Vagina (tissue), 2 donors: ENCODE measurements at places on chromosomes 4 and X.

- no peak for DNase-seq
Measured at GRCh38 chr4:36010397-36010929, 233.9 kb downstream of the ARAP2 start.

- no peak for DNase-seq
Measured at GRCh38 chr4:123924536-123924935, 527.9 kb downstream of the SPRY1 start.

- no peak for DNase-seq
Measured at GRCh38 chr4:143140696-143141095, 44.0 kb upstream of the USP38 start.

- no peak for DNase-seq
Measured at GRCh38 chr4:2360396-2360730, 58.1 kb downstream of the ZFYVE28 start.

DNA sequence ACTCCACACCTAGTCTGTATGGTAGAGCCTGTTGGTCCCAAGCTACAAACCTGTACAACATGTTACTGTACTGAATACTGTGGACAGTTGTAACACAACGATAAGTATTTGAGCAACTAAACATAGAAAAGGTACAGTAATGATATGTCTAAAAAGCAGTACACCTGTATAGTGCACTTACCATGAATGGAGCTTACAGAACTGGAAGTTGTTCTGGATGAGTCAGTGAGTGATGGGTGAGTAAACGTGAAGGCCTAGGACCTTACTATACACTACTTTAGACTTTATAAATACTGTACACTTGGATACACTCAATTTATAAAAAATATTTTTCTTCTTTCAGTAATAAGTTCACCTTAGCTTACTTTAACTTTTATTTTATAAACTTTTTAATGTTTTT lies 104.0 kb downstream of the TMA16 start:
- no peak for DNase-seq

- DNase-seq: no peak
Measured at GRCh38 chr4:87166296-87166854, 54.0 kb downstream of the KLHL8 start.

DNA sequence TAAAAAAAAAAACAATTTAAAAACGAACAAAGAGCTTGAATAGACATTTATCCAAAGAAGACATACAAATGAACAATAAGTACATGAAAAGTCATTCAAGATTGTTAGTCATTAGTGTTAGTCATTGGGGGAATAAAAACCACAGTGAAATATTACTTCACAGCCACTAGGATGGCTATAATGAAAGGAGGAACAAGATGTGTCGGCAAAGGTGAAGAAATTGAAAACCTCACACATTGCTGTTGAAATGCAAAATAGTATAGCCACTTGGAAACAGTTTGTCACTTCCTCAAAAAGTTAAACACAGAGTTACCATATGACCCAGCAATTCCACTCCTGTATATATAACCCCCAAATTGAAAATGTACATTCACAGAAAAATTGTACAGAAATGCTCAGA lies 45.2 kb upstream of the SLC39A8 start:
- DNase-seq: no peak

DNA sequence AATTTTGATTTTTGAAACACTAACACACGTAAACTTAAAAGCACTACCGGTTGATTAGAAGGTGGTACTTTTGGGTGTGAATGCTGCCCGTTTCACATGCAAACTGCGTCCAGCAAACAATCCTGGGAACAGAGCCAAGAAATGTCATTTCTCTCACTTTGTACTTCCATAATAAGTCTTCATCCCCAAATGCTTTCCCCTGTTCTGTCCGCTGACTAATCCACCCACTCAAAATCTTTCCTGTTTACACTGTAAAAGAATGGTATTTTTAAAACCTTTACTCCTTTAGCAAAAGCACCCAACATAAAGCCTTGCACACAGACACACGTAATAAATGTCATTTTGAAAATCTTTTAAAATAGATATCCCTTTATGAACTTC lies 39.1 kb upstream of the PDLIM5 start:
- no peak for DNase-seq

- no peak for DNase-seq
Measured at GRCh38 chrX:155995321-155995875, 2.1 kb upstream of the IL9R start.

DNA sequence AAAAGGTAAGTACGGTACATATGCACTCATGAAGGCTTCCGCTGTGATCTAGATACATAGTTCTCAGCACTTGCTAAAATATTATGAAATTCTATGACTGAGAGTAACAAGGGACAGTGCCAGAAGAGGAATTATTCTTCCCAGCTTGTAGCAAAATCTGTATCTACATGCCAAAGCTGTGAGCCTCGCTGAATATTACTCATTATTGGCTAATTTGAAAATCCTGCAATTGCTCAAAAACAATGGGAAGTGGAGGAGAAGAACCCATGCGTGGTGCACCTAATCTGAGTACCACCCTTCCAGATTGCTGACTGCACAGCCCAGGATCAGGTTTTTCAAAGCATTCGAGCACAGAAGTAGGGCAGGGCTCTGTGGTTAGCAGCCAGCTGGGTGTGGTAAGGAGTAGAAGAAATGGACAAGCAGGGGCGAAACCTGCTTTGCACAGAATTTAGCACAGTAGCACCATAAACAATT lies 17.4 kb upstream of the PDCL2 start:
- DNase-seq: no peak

DNA sequence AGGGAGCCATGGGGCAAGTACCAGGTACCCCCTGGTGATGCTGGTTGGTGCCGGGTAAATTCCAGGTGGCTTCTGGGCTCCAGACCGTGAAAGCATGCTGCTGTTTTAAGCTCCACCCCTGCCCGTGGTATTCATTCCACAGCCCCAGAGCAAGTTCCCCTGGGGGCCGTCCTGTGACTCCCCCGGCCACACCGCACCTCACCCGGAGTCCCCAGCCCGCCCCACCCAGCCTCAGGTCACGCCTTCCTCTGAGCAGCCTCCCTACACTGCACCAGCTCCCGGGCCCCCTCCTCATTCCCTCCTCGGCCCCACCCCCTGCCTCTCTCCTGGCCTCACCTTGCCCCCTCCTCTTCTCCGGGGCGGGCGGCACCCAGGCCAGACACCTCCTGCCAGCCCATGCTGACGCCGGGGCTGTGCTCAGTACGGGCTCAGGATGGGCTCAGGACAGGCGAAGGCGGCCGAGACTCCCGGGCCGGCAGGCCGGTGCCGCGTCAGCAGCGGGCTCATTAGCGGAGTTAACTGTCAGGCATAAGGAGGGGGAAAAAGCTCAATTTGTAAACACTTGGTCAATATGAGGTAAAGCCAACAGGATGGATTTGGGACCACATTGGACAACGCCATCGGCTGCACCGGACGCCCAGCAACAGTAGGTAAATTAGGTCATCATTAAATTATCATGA lies 127.4 kb downstream of the FAM53A start:
- DNase-seq: no peak

DNA sequence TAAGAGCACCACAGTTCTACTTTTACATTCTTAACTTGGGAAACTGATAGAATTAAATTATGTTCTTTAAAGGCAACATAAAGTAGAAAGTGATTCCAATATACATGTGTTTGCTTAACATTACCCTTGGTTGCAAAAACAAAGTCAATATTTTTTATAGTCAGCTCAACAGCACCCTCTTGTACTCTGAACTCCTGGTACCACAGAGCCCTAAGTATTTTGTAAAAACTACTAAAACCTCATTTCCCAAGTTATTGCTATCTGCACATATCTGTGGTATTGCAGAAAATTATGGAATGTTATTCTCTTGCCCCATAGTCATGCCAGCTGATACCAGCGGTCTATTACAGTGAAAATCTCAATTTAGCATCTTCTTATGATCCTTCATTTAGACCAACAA lies 2.9 kb downstream of the KIF4A start:
- DNase-seq: no peak

- DNase-seq: no peak
Measured at GRCh38 chr4:2186133-2186864, 55.6 kb downstream of the HAUS3 start.

- DNase-seq: no peak
Measured at GRCh38 chr4:39718366-39719323, 20.7 kb downstream of the UBE2K start.

DNA sequence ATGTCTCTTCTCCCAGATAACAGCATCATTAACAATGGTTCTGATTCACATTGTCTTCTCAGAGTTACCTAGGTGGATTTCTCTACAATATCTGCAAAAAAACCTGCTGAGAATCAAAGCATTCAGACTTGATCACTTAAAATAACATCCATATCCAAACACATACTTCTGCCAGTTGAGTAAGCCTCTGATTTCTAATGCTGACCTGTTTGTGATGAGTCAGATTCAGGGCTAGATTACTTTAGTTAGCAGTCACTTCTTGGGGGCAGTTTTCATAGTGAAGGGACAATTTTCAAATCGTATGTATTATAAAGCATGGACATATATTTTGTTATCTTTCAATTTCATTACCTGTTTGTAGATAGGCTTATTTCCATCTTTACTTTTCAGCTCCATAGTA lies 35.5 kb downstream of the CCNI start:
- no peak for DNase-seq

GRCh38 chrX:4850312-4850711 lies 1136.9 kb upstream of the PRKX start:
- DNase-seq: no peak

- no peak for DNase-seq
Measured at GRCh38 chr4:82792912-82793649, 5.5 kb downstream of the SCD5 start.

DNA sequence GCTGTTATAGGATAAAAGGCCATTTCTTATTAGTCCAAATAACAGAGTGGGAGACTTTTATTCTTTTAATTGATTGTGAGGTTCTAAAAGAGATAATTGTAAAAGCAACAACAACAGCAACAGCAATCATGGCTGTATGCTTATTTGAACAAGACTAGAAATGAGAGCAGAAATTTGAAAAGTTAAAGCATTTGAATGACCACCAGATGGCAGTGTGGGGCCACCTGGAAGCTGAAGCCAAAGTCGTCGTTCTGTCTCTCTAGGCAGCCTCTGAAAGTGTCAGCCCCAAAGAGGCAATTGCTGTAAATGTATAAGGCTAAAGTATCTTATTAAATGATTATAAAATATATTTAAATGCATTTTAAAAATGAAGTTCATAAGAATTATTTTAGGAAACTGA lies 42.2 kb downstream of the SH2D1A start:
- no peak for DNase-seq

- DNase-seq: no peak
Measured at GRCh38 chrX:84611843-84612636, 109.8 kb upstream of the HDX start.

DNA sequence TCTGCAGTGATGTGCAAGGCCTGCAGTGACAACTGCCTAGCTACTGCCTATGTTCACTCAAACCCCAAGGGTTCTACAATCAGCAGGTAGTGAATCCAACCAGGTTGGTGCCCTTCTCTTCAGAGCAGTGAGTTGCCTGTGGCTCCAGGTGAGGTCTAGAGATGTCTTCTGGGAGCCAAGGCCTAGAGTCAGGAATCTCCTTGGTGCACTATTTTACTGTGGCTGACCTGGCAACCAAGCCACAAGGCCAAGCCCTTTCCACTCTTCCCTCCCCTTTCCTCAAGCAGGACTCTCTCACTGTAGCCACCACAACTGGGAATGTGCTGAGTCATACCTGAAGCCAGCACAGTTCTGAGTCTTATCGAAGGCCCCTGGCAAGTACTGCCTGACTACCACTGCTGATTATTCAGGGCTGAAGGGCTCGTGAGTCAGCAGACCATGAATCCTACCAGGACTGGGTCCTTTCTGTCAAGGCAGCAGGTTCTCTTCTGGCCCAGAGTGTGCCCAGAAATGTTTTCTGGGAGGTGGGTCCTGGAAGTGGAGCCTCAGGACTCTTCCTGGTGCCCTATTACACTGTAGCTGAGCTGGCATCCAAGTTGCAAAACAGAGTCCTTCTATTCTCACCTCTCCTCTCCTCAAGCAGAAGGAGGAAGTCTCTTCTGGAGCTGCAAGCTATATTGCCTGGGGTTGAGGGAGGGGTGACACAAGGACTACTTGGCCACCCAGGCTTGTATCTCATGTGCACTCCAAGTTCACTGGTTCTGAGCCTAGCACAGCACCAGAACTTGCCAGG lies 111.6 kb downstream of the BTC start:
- no peak for DNase-seq

- DNase-seq: no peak
Measured at GRCh38 chr4:147854154-147854553, 122.3 kb downstream of the ARHGAP10 start.

DNA sequence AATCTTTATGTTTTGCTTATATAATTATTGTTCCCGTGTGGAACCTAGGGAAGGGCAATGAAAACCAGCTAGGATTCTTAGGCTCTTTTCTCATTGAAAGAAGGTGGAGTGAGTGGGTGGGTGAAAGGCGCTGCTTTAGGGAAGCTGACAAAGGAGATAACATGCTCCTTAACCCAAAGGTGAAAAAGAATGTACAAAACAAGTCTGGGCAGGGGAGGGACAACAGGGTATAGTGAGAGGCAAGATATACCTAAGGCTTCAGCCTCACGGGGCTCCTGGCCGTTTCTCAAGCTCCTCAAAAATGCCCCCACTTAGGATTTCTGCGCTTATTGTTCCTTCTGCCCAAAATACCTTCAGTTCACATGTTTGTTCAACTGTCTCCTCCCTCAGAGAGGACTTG lies 1.8 kb downstream of the SH2D1A start:
- DNase-seq: no peak

DNA sequence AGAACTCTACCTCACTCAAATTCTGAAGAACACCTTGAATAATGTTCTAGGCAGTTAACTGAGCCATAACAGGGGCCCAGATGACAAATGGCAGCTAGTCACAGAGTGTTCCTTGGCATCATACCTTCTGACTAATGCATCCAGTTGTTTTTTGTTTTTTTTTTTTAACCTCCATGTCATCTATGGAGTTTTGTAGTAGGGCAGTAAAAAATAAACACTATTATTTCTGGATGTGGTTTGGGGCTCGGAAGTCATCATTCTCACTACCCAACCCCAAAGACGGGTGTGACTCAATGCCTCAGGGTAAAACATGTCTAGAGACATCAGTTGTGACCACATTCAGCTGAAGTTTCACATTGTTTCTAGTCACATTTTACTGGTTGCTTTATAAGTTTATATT lies 31.2 kb upstream of the MCF2 start:
- no peak for DNase-seq

- DNase-seq: no peak
Measured at GRCh38 chrX:3191796-3192195, 150.5 kb downstream of the ARSF start.

DNA sequence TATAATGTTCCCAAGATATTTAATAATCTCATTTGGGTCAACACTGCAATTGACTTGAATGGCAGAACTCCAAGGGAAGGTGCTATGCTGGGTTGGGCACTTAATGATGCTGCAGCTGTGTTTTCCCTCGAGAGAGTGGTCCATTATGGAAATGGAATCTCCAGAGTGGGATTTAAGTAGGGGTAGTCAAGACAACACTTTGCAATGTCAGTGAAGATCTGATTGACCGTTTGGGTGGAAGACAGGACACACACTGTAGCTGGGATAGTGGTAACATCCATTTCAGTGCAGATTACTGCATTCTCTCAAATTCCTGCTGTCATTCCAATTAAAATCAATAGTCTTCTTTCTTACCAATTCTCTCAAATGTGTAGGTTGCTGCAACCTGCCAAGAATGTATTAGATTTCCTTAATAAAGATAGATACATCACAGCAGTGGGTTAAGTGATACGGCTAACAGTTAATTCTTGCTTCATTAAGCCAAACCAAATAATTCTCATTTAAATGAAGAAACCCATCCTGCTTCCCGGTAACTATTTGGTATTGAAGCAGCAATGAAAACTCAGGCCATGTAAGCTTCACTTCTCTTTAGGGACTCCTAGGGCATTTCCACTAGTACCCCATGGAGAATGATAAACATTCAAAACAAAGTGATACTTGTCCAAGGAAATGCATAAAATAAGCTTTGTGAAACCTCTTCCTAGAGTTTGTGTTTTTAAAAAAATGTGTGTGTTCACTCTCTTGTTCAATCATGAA lies 40.5 kb upstream of the RASGEF1B start:
- no peak for DNase-seq
